Psoas muscle (tissue), 8 donors: ENCODE measurements at places on chromosomes 3 and 15. TPM values are rescaled to one million over a fixed set of nuclear protein-coding genes. Genes with fewer than 3 reads are reported as not detected.

DNA sequence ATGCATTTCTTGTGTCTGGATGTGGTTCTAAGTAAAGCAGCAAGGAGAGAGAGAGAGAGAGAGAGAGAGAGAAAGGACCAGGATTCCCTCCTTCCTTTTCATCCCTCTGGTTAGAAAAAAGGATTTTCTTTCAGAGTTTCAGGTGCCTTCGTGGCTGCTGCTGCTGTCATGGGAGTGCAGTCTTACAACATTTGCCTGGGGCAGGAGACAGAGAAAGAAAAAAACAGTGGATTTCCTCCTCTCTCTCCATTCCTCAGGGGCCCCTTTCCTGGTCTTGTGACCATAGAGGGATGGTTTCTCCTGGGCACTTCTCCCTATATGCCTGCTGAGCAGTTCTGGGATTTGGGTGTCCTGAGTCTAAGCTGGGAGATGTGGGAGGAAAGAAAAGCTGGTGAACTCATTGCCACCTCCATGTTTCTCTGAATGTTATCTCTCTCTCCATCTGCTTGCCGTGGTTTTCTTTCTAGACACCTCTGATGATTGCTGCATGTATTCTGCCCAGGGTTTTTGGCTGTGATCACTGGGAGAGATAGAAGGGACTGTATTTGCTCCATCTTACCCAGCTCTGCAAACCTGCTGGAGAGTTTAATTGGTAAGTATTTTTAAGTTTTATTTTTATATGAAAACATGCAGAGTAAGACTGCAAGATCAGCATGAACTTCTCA lies 142.4 kb upstream of the RGMA start:
- DNase-seq, result no peak

DNA sequence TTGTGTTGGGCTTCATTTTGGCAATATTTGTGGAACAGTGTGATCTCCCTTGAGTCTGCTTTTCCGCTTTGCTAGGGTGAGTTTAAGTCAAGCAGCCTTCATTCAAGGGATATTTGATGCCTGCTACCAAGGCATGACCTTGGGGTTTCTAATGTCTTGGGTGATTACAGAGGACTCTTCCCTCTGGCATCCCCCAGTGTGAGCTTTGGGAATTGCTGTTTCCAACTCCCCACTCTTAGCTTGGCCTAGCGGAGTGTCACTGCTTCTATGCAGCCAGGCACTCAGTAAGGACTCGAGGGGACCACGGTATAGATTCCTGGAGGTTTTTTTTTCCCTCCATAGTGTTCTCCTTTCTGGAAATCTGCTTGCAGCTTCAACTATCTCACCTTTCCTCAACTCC lies 21.1 kb downstream of the GCNT3 start:
- DNase-seq, result no peak

DNA sequence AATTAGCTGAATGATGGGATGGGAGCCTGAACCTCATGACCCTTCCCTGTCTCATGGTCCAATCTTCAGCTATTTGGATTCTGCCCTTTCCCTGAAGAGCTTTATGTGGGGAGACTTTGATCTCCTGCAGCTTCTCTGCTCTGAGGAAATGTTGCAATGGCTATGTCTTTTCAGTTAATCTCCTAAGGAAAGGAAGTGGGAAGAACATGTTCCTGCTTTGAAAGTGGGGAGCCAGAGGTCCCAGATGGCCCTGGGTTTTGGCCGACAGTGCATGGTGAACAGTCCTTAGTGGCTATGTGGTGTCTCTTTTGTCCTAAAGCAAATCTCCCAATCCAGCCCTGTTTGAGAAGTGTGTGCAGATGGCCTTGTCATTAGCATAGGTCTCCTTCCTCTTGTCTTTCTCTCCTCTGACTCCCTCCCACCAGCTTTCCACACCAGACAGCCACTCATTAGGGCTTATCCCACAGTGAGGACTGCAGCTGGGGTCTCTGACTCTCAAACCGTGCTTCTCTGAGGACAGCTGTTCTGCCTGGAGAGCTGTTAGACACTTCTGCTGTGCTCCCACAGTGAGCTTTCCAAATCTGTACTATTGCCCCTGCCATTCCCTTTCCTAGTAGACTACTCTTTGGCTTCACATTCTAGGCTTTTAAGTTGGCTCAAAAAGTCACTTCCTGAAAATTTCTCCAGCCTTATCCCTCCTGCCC lies 365.8 kb upstream of the UMPS start:
- DNase-seq, result no peak

- no peak for DNase-seq
Observed at GRCh38 chr3:131228522-131228921, 153.1 kb upstream of the NUDT16 start.

The CKMT1B gene
- 0.21 TPM for total RNA-seq

The ONECUT1 gene
- not detected for total RNA-seq

The TRPM1 gene
- not detected for total RNA-seq
